ENCODE measurements at places on chromosomes 4 and X.
A peak's percentile ranks its signal among the peaks of the same experiment; 100 is the strongest.

DNA sequence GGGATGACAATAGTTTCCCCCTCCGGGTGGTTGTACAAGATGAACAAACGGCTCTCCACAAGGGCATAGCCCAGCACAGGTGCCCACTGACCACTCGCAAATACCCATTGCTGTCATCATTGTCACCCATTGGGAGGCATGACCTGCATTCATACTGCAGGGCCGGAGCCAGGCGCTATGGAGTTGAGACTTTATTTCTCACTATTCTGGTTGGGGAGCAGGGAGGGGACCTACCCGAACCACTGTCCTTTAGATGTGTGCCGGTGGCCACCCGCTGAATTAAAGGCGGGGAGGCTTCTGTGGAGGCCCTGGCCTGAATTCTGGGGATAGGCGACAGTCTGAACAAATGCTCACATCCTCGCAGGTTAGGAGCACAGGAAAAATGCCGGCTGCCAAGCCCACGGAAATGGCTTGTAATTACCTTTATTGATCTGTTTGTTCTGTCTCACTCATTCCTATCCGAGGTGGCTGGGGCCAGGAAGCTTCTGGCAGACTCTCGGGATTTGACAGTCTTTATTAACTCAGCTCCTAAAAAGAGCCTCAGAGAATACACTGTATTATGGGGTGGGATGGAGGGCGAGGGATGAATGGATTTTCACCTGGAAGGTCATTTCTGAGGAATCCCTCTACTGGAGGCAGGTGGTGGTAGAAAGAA lies 125.1 kb upstream of the PSAPL1 start:
- no peak for DNase-seq

DNA sequence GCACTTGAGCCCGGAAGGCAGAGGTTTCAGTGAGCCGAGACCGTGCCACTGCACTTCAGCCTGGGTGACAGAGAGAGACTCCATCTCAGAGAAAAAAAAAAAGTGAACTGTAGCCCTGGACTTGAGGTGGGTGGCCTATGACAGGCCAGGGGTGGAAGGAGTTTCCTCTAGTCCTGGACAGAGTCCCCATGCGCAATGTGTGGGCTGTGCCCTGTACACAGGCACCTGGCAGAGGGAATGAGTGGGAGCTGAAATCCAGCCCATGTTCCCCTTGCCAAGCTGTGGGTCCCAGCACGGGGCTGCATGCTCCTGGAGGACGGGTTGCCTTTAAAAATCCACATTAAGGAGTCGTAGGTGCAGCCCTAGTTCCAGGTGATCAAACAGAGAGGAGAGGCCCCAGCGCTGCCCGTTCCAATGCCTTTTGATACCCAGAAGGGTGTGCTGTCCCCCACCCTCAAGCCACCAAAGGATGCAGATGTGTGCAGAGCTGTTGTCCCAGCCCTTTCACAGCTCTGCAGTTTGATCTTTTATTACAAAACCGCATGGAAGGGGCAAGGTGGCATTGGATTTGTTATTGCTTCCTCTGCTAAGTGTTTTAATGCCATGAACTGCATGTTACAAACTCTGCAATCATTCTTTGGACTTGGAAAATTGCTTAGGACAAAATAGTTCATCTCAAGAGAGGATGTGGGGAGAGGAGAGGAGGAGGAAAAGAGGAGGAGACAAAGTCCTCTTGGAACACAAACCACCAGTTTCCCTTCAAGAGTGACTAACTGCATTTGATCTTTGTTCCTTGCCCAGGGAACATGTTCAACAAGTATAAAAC lies 38.0 kb upstream of the PDK3 start:
- DNase-seq, result no peak

GRCh38 chr4:86359944-86360478 lies at the start of gene MAPK10:
TSS of gene MAPK10 (minus strand) at chr4:86360053.
- no peak for DNase-seq

DNA sequence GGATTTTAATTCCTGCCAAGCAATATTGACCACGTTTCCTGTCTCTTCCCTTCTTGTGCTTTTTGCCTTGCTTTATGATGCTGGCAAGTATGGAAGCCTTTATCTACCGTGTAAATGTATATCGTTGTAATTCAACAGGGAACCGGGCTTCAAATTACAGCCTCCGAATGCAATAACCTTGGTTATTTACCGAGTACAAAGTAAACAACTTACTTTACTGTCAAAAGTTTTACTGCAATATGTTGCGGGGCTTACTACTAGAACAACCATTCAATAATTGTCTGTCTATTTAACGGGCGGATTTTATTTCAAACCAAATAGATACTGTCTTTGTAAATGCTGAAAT lies 73.1 kb downstream of the PALLD start:
- DNase-seq, result no peak

DNA sequence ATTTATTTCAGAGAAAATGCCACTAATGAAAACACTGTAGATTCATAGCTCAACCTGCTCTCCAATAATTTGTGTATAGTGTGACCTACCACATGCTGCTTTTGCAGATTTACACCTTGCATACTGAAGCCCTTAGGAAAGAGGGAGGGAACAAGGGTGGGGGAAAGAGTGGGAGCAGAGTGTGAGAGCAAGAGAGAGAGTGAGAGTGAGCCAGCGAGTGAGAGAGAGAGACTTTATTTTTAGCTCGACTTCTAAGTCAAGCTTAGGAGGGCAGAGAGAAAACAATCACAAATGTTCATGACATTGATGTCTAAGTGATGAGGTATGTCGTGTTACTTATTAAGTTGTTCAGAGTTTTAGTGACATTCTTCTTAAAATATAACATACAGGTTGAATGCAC lies 112.5 kb upstream of the HAND2 start:
- DNase-seq, result no peak

GRCh38 chrX:16578218-16578617 lies 71.7 kb upstream of the S100G start:
- DNase-seq, result peak; percentile 35

- no peak for DNase-seq
Observed at GRCh38 chr4:186132577-186133242, 28.2 kb downstream of the FAM149A start.

DNA sequence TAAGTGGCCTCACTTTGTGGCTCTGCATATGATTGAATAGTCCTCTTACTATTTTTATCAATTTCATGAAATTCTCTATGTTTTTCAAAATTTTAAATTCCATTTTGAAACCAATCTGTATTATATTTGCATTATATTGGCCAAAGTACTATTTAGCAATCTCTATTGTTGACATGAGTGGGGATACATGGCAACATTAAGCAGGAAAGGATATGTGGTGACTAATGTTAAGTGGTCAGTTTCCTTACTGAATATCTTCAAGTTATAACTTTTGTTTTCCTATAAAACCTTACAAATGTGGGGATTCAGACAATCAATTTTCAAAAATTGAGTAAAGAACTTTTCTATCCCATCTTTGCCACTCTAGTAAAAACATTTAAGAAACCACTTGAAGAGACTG lies 10.2 kb downstream of the BBS7 start:
- no peak for DNase-seq

Data from AG08396 (cell line).